ENCODE measurements at places on chromosomes 7 and 10. TPM values are rescaled to one million over a fixed set of nuclear protein-coding genes. Genes with fewer than 3 reads are reported as not detected.

- DNase-seq: peak; percentile 20
Measured at GRCh38 chr10:70573599-70574506, 28.7 kb downstream of the PRF1 start.

GRCh38 chr7:101232141-101232850 is 5.3 kb downstream of the CLDN15 start:
- no peak for DNase-seq

Gene RNF32
- 0.20 TPM for polyA plus RNA-seq

- DNase-seq: no peak
Measured at GRCh38 chr10:127996586-127996985, 89.7 kb downstream of the PTPRE start.

Gene GPR15LG
- 1.0 TPM for polyA plus RNA-seq

DNA sequence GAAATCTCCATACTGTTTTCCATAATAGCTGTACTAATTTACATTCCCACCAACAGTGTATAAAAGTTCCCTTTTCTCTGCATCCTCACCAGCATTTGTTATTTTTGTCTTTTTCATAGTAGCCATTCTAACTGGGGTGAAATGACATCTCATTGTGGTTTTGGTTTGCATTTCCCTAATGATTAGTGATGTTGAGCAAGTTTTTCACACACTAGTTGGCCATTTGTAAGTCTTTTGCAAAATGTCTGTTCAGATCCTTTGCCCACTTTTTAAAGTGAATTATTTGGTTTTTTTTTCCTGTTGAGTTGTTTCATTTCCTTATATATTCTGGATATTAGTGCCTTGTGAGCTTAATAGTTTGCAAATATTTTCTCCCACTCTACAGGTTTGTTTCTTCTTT is 101.0 kb upstream of the NFE2L3 start:
- no peak for DNase-seq

GRCh38 chr7:126574276-126575250 is 678.2 kb downstream of the GRM8 start:
- DNase-seq: no peak

Gene COL28A1
- 0.26 TPM for polyA plus RNA-seq

DNA sequence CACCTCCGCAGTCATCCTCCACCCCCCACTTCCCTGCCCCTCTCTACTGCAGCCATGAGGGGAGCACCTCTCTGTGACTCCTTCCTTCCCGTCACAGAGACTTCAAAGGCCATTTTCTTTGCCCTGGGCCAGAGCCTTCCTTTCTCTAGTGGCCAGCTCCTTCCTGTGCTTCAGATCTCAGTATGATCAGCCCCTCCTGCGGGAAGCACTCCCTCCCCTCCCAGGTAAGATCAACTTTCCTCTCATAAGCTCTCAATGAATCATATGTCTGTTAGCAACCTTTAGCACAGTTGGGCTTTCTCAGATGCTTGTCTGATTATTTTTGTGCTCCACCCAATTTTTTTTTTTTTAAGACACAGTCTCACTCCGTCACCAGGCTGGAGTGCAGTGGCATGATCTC is 241.0 kb upstream of the PRSS1 start:
- no peak for DNase-seq

Gene MMS19
- 73.4 TPM for polyA plus RNA-seq

Gene ENKUR
- polyA plus RNA-seq: not detected

GRCh38 chr10:132412316-132413192 is 15.6 kb downstream of the PWWP2B start:
- DNase-seq: no peak

- DNase-seq: no peak
Measured at GRCh38 chr10:29353305-29353704, 64.4 kb downstream of the LYZL1 start.

Gene TEX36
- polyA plus RNA-seq: not detected

GRCh38 chr10:101273330-101273729 is 44.1 kb upstream of the LBX1 start:
- no peak for DNase-seq

GRCh38 chr7:28487487-28487886 is 75.2 kb downstream of the CREB5 start:
- DNase-seq: no peak

- DNase-seq: no peak
Measured at GRCh38 chr7:90320801-90321494, at the start of gene FAM237B. Gene FAM237B (minus strand): TSS chr7:90321304. CDS start chr7:90319748, 1,556 bp downstream.

Gene UROS
- 39.1 TPM for polyA plus RNA-seq

Gene FBXL13
- 1.00 TPM for polyA plus RNA-seq

GRCh38 chr7:144378651-144379050 is 23.4 kb downstream of the ARHGEF5 start:
- DNase-seq: no peak

DNA sequence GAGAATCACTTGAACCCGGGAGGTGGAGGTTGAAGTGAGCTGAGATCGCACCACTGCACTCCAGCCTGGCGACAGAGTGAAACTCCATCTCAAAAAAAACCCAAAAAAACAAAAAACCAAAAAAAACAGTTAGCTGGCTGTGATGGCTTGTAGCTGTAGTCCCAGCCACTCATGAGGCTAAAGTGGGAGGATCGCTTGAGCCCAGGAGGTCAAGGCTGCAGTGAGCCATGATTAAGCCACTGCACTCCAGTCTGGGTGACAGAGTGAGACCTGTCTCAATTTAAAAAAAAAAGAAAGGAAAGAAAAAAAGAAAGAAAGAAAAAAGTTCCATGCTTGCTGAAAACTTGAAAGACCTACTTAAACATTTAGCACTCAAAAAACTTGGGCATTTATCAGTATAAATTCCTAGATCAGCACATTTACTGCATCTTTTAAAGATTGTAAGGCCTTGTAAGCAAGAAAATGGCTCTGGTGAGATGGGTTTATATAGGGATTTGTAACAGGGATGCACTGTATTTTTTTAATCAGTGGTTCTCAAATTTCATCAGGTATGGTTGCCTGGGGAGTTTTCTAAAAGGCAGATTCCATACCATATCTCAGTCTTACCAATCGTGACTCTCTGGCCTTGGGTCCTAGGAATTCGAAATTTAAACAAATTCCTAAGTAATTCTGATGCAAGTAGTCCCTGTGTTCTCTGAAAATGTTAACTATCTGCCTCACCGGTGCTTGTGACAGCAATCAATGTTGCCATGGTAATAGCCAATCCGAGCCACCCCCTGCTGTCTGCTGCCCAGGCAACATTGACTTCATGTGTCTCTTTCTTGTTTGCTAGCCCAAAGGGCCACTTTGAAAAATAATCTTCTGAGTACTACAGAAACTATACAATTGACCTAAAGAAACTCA is 11.5 kb upstream of the NT5C2 start:
- no peak for DNase-seq

GRCh38 chr7:135784013-135784412 is 35.4 kb upstream of the FAM180A start:
- DNase-seq: no peak

DNA sequence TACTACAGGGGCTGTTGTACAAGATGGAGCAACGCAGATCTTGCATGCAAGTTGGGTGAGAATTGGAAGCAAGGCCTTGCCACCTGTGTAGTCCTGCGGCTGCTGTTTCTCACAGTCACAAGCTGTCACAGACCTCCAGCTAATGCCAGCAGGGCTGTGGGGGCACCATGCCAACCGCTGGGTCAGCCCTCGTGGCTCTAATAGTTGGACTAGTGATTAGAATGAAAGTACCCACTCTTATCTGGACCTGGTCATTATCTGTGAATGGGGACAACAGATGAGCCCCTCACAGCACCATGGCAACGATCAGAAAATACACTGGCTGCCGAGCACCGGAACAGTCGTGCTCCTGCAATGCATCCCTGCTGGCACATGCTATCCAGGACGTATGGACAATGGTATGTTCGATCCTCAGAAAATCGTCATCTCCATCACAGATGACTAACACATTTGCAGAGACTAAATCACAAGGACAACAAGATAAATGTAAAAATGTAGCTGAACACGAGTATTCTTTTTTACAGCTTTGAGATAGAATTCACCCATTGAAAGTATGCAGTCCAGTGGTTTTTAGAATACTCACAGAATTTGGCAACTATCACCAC is 80.4 kb upstream of the CALN1 start:
- DNase-seq: no peak

GRCh38 chr10:14179251-14179650 is 151.5 kb downstream of the FRMD4A start:
- DNase-seq: no peak

DNA sequence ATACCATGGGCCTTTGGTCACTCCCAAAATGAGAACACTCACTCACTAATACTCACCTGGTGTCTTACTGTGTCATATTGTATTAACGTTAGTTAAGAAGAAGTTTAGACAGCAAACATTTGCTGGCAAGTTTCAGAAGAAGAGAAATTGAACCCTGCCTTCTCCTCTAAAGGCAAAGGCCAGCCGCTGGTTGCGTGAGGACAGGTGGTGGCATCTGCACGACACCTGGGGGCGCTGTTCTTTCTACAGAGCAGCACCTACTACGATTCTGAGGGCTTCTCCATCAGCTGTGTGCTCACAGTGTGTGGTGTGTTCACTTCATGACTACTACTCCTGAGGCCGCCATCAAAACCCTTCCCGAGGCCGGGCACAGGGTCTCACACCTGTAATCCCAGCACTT is 17.9 kb upstream of the CLEC2L start:
- no peak for DNase-seq

Gene CDC14C
- not detected for polyA plus RNA-seq

DNA sequence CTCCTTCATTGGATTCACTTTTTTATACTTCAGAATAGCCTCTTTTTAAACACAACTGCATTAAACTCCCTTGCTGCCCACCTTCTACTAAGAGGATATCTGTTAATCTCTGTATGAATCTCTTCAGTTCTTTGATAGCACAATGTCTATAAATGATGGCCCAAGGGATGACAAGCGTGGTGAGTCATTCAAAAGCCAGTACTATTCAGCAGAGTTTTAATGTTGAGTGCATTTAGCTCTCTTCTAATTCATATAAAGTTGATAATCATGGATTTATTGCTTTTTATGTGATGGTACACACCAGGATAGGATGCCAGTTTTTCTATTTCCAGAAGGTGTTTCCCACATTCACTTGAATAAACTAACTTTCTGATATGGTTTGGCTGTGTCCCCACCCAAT is 57.4 kb upstream of the HECTD2 start:
- DNase-seq: no peak

DNA sequence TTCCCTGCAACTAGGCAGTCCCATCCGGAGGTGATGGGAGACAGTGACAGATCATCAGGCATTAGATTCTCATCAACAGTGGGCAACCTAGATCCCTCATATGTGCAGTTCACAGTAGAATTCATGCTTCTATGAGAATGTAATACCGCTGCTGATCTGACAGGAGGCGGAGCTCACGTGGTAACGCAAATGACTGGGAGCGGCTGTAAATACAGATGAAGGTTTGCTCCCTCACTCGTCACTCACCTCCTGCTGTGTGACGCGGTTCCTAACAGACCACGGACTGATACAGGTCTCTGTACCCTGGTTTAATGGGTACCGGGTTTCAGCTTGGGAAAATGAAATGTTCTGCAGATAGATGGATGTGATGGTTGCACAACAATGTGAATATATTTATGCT is 47.8 kb upstream of the PIK3AP1 start:
- DNase-seq: no peak

DNA sequence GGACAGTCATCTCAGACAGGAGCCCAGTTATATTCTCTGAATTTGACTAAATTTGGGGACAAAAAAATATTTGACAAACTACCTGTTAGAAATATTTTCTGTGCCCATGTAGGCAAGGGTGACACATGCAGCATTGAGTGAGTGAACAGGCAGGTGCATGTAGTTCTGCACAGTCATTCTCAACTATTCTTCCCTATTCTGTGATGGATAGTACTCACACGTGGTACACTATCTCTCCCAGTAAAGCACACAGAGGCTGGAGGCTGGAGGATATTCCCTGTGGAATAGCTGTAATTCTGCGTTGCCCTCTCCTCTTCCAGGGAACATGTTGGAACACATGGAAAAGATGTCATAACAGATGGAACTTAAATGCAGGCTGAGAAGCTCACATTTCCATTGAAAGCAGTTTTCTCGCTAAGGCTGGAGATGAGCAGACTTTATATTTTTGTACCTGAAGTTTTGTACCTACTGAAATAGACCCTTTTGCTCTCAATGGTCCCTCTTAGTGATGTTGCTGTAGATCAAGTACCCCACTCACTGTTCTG is 75.0 kb downstream of the GPR141 start:
- no peak for DNase-seq

GRCh38 chr7:30800785-30801252 is 29.6 kb downstream of the MINDY4 start:
- DNase-seq: no peak

GRCh38 chr10:21329995-21330627 is 195.4 kb downstream of the SKIDA1 start:
- no peak for DNase-seq

Gene MSS51
- polyA plus RNA-seq: 1.8 TPM

DNA sequence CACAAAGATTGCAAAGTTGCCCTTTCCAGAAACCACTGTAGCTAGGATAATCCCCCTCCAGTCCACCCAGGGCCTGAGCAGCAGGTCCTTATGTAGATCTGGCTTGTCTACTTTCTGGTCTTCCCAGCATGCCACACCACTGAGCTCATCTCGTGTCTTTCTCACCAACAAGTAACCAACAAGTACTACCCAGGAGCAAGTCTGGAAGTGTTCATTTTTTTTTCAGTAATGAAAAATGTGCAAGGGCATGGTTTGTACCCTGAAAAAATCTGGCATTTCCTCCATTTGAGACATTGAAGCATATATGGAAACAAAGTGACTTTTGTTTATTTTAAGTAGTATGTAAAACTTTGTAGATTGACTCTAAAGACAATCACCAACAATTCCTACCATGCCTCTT is 120.8 kb downstream of the INHBA start:
- DNase-seq: no peak

- DNase-seq: no peak
Measured at GRCh38 chr7:127770885-127771284, 118.9 kb downstream of the SND1 start.

DNA sequence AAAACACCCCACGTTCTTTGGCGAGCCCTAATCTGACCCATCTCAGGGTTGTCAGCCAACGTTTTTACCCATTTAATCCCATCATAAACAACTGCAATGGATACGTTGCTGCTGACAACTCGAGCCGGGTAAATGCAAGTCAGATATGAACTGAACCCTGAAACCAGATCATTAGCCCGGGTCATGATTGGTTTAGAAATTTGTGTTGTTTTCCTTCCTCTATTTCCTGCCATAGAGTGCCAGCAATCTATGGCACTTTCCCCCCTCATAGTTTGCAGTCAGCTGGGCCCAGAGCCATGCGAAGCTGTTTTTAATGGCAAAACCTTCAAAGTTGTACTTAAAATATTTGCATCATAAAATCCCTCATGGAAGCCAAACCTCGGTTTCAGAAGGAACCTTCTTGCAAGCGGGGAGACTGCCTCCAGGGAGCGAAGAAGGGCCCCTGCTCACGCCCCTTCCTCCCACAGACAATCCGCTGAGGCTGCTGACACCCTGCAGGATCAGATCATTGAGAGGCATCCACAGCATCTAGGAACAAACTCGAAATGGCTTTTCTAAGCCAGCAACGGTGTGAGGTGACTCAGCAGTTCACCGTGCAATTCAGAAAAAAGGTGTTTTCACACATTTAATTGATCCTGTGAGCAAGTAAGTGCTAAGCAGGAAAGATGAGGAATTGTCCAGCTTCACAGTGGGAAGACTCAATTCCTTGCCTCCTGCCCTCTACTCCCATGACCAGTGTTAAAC is 710.1 kb downstream of the PARD3 start:
- no peak for DNase-seq

GRCh38 chr10:121485436-121486139 is 112.7 kb downstream of the FGFR2 start:
- DNase-seq: no peak

Gene DGKB
- not detected for polyA plus RNA-seq

- no peak for DNase-seq
Measured at GRCh38 chr7:7554021-7554432, 12.7 kb upstream of the MIOS start.
